ENCODE measurements at places on chromosomes 1 and 21.

DNA sequence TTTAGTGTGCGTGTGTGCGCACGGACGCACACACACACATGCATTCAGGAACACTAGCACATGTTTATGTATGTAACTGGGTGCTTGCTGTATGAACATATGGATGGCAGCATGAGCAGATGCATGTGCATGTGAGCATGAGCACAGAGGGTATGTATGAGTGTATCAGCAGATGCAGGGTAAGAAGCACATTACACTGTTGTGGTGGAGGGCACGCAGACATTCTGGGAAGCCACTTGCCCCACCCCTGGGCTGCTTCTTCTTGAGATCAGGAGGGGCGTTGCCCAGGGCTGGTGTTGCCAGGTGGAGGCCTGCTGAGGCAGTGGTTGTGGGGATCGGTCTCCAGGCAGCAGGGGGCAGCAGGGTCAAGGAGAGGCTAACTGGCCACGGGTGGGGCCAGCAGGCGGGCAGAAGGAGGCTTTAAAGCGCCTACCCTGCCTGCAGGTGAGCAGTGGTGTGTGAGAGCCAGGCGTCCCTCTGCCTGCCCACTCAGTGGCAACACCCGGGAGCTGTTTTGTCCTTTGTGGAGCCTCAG lies 3.9 kb upstream of the P3R3URF start:
- no peak for DNase-seq

DNA sequence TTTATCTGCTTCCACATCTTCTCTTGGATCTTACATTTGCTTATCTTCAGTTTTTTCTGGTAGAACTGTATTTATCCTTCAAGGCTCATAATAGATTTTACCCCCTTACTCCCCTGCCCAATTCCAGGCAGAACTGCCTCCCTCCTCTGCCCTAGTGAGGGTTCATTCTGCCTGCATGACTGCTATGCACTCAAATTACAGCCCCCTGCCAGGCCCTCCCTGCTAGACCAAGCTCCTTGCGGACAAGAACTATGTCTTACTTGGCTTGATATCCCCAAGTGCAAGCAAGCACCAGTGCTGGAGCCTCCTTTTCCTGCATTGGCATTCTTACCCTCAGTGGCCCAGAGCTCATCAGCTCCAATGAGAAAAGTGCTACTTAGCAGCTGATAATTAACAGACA lies 18.1 kb downstream of the MAPKAPK2 start:
- DNase-seq: no peak

- DNase-seq: no peak
These were observed 207.6 kb upstream of the HMCN1 start for GRCh38 chr1:185526344-185527307.

GRCh38 chr1:93585059-93585966 lies 96.3 kb downstream of the BCAR3 start:
- no peak for DNase-seq

GRCh38 chr1:160641323-160642280 lies 5.2 kb downstream of the SLAMF1 start:
- no peak for DNase-seq

- no peak for DNase-seq
These were observed 71.6 kb downstream of the RERE start for GRCh38 chr1:8745749-8746390.

GRCh38 chr1:43541141-43541540 lies 10.5 kb downstream of the PTPRF start:
- DNase-seq: no peak

DNA sequence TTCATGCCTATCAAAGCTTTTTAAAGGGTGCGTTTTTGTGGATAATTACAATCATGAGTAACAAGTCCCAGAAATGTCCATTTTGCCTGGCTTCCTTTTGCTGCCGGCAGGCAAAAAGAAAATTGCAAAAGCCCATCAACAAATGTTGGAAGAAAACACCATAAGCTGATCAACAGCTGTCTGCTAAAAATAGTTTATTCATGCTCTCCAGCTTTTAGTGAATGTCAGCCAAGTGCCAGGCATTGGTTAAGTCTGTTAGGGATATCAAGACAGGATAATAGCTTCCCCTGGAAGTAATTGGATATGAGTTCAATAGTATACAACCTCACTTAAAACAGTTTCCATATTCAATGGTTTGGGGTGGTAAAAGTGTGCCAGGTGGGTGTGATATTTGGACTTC lies 13.6 kb upstream of the AGMAT start:
- no peak for DNase-seq

GRCh38 chr1:100661176-100661575 lies 58.4 kb upstream of the VCAM1 start:
- no peak for DNase-seq

- DNase-seq: no peak
These were observed 98.7 kb upstream of the SLC35F3 start for GRCh38 chr1:233805786-233806185.

GRCh38 chr1:56585985-56586384 lies 6.6 kb upstream of the PLPP3 start:
- DNase-seq: no peak

- DNase-seq: no peak
These were observed 44.8 kb downstream of the CDKN2C start for GRCh38 chr1:51014878-51015277.

- DNase-seq: no peak
These were observed 138.4 kb downstream of the RHOU start for GRCh38 chr1:228873709-228874108.

DNA sequence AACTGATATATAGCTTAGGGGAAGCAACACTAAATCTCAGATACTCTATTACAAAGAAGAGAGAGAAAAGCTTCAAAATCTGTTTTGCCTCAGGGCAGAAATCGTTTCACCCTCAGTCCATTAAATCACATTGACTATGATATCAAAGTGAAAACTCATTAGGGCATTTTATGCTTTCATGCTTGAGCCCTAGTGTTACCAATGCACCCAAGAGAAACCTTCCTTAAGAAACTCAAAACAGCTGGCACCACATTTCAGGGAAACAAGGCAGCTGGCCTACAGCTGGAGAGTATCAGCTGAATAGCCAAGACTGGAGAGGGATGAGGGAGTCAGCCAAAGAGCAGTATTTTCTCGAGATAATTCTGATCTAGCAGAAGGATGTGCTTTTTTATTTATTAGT lies 14.9 kb downstream of the COLGALT2 start:
- DNase-seq: no peak

DNA sequence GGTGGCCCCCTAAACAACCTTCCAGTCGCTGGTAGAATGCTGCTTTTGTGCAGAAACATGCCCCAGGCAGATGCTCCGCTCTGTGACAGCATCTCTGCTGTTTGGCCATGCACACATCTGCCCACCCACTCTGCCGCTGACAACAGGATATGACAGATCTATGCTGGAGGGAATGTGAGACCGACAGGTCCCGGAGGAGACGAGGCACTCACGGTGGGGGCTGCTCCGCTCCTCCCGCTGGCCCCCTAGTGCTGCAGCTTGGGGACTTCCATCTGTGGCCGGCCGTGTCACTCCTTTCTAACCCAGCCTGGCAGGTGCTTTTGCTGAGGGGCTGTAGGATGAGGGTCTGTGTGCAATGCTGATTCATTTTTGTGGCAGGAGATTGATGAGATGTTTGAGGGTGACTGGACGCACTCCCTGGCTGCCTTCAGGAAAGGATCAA lies 49.1 kb upstream of the DMRTB1 start:
- no peak for DNase-seq

- no peak for DNase-seq
These were observed 44.9 kb upstream of the FOXD3 start for GRCh38 chr1:63277195-63278192.

- DNase-seq: no peak
These were observed 45.8 kb downstream of the RGS7 start for GRCh38 chr1:241311056-241311746.

- no peak for DNase-seq
These were observed 79.7 kb downstream of the TBX19 start for GRCh38 chr1:168360151-168361021.

DNA sequence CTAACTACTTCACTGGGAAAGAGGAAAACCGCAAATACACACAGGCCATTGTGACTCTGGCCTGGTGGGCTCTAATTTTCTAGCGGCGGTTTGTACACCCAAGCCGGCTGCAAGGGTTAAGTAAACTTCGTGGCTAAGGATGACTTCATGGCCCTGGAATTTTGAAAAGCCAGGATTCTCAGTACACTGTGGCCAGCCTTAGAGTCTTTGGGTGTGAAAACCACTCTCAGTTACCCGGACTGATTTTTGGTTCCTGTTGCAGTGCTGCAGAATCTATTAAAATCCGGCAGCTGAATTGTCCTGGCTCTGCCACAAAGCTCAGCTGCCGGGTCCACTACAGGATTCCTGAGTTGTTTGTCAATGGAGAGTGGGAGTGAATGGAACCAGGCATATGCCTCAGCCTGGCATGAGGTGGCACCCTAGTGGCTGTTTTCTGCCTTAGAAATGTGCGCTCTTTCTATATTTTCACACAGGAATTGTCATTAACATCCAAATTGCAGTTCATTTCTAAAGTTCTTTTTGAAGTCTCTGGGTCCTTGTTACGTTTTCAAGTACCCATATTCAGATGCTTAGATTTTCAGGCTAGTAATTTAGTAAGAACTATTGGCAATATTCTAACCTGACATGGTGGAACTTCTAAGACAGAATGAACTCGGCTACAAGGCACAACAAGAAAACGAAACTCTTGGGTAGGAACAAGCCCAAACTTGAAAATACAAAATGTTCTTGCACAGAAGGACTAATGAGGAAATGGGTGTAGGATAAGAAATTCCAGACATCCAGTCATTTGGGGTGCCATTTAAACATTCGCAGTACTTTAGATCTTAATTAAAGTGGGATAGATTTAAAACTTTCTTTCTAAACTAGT lies 255.9 kb downstream of the NFIA start:
- no peak for DNase-seq

DNA sequence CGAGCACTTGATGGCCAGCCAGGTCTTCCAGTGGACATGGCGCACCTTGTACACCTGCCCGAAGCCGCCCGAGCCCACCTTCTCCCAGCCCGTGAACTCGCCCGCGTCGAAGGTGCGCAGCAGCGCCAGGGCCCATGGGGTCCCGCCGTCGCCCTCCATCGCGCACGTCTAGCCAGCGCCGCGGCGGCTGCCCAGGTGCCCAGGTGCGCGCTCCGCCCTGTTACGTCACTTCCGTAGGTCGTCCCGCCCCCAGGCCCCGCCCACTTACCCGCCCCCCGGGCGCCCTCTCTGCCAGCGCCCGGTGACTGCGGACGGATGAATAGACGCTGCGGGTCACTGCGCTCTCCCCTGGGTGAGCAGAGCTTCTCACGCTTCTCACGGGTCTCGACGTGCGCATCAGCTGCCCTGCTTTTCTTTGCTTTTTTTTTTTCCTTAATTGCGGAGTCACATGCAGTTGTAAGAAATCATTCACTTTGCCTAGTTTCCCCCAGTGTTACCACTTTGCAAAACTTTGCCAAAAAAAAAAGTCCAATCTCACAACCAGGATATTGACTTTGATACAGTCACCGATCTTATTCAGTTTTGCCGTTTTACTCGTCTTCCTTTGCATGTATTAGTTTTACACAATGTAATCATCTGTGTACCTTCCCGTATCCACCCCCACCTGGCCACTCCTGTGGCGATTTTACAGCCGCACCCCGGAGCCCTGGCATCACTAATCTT lies at the start of gene RIPK4:
Gene RIPK4 (minus strand): TSS at position 170 of the 723 bp plus-strand sequence. CDS start 11 bp downstream, at position 159.
- no peak for DNase-seq

DNA sequence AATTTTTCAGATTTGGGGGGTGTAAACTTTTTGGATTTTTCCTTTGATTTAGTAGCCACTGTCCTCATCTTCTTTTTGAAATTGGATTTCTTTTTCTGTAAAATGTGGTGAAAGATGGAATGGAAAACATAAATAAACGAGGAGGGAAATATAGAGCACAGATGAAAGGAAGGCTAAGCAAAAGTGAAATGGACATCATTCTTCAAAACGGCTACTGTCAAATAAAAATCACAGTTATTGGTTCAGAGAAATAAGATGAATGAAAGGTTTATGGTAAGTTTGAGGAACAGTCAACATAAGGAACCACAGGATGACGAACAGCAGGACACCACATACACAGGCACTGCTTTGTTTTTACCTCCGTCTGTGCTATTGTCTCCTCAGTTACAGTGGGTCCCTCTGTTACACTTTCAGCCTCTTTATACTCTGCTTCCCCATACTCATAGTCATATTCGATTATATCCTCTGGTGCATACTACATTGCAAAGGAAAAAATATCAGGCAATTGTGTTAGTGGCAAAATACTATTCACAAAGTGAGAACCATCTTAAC lies 82.4 kb downstream of the COL11A1 start:
- DNase-seq: no peak

GRCh38 chr1:15160626-15161025 lies 7.1 kb downstream of the TMEM51 start:
- no peak for DNase-seq

GRCh38 chr1:237239248-237239647 lies 197.3 kb downstream of the RYR2 start:
- no peak for DNase-seq

DNA sequence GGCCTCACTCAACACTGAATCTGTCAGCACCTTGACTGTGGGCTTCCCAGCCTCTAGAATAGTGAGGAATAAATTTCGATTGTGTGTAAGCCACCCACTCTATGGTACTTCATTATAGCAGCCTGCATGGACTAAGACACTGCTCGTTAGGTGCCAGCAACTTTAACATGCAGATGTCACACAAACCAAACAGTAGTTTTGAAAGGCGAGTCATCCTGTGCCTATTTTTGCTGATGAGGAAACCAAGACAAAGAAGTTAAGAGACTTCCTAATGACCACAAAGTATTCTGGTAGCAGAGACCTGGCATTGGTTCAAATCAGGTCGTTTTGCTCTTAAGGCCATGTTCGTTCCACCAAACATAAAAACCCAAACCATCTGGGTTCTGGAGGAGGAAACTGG lies 42.9 kb downstream of the BATF3 start:
- DNase-seq: peak; percentile 93

GRCh38 chr1:39859859-39860812 lies 23.2 kb downstream of the TRIT1 start:
- DNase-seq: no peak

DNA sequence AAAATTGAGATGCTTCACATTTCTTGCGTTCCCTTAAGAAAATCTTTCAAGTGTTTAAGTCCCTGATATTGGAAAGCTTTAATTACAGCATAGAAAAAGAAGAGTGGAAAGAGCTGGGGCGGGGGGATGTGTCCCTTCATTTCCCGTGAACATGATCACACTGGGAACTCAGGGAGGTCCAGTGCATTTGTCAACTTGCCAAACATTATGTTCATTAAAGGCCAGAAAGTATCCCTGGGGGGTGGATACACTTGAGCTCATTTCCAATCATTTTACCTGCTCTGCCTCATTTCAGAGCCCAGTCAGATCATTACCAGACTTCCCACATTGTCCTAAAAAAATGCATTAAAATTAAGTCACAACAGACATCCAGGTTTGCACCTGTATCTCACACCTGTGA lies 123.6 kb upstream of the KCNJ15 start:
- DNase-seq: no peak
